ENCODE measurements at places on chromosomes 6 and 20.

GRCh38 chr20:16175322-16175961 is 397.8 kb downstream of the KIF16B start:
- no peak for DNase-seq

- DNase-seq, result no peak
Observed at GRCh38 chr6:148414836-148415235, 72.2 kb downstream of the SASH1 start.

DNA sequence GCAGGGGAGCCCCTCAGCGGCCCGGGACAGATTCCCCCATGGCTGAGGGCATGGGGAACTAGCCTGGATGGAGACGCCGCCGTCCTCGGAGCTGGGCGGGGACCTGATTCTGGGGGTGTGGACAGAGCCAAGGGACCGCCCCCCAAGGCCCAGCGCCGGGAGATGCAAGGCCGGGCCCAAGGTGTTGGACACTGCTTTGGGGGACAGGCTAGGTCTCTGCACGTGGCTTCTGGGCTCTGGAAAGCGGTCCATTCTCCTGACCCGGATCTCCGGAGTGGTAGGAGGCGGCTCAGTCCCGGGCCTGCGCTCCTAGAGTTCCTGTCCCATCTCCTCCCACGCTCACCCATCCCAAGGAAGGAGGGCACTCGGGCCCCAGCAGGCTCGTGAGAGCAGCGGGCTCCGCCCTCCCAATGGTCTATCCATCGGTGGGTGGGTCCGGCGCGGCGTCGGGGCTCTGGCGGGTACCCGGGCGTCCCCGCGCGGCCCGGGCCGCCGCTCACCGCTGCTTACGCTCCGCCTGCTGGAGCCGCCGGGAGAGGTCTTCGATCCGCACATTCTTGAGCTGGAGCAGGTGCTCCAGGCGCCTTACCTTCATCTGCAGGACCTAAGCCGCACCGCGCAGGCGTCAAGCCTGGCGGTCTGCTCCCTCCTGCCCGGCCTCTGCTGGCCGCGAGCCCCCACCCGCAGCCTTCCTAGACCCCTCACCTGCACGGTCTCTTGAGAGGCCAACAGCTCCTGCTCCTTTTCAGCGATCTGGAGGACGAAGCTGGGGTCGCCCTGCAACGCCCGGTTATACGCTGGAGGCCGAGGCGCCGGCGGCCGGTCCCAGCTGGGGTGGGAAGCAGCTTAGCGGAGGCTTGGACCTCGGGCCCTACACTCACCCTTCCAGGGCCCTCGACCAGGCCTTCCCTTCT is 3.3 kb downstream of the SPEF1 start:
- no peak for DNase-seq

DNA sequence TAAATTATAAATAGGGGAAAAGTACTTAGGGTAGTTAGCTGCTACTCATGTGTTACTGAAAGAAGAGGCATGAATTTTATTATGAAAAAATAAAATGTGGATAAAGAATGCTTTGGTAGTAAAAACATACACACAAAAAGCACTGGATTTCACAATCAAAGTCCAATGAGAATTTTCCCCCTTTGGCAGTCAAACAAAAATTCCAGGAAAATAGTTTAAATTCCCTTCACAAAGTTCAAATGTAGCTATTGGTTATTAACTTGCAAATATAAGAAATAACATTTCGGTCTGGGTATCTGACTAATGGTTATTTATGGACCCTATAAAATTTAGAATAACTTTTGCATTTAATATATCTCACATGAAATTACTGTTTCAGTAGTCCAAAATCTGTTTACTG is 210.4 kb downstream of the FOXC1 start:
- DNase-seq, result no peak

DNA sequence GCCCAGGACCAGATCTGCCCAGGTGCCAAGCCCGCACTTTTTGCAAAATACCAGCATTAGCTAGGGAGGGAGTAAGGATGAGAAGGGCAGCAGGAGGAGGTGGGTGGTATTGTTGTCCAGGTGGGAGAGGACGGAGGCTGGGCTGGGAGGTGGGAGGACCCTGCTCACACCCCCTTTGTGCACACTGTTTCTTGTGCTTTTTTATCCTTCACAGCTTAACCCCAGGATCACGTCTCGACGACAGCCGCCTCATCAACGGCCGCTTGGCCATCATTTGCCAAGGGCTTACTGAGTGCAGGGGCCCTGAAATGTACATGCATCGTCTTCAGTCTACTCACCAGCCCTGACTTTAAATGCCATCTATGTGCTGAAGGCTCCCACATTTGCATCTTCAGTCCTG is 12.1 kb upstream of the TGM2 start:
- DNase-seq, result no peak

DNA sequence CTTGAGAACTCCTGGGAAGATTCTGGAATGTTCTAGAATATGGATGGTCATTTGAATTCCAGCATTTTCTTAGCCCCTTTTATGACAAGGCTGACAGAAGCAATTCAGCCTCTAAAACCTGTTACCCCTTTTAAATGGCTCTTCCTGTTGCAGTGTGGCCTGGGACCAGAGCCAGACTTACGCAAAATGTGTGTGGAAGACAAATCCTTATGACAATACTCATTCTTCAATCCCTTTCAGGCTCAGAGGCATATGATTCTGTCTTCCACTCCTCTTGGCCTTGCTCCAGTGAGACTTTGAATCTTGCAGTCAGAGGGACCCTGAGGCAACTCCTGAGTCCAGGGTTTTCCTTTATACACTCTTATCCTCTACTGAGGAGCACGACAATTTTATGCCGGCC is 287.0 kb downstream of the CLIC5 start:
- DNase-seq, result no peak

GRCh38 chr6:55250400-55250799 is 76.1 kb downstream of the HCRTR2 start:
- no peak for DNase-seq

- DNase-seq, result no peak
Observed at GRCh38 chr6:27478141-27478705, 5.3 kb upstream of the ZNF184 start.

DNA sequence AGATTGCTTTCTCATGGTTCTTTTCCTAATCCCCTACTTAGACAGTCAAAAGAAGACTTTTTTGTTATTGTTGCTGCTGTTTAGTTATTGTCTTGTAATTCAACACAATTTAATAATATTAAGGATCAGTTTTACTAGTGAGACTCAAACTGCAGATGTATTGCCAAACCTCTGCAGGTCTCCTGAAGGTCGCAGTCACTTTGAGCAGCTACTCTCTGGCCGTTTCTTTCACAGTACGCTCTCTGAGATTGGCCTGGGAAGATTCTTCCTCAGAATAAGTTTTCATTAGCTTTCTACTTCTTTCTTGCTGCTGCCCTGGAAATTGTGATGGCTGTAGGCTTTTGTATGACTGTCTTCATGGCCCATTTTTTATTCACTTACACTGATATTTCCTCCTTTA is 930.8 kb downstream of the QKI start:
- DNase-seq, result no peak

DNA sequence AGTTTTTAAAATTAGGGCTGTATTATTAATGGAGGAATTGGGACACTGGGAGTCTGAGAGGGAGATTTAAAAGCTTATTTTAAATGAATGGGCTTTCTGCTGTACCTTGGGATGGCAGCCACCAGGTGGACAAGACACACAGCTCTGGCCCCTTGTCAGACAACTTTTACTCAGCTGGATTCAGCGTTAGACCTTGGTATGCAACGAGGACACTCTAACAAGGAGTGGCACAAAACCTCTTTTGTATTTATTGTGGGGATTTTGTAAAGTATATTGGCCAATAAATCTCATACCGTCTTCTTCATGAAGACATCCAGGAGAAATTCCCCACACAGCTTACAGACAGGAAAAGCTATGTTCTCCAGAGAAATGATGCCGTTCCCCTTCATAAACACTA is 105.7 kb downstream of the LCA5 start:
- DNase-seq, result no peak

DNA sequence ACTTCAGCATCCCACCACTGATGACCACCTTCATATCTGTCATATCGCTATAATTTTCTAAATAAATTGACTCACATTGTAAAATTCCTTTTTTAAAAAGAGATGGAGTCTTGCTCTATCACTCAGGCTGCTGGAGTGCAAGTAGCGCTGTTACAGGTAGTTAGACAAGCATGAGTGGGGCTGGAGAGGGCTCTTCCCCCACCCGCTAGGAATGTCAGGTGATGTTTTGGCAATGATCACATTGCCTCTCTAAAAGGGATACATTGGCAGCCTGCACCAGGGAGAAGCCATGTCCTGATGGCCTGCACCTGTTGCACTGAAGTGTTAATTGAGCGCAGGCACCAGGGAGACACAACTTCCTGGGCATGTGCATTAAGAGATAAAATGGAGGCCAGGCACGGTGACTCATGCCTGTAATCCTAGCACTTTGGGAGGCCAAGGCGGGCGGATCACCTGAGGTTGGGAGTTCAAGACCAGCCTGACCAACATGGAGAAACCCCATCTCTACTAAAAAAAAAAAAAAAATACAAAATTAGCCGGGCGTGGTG is 16.9 kb upstream of the SLC22A16 start:
- DNase-seq, result no peak

- no peak for DNase-seq
Observed at GRCh38 chr6:163446549-163446948, 32.0 kb downstream of the QKI start.

GRCh38 chr20:34473262-34473883 is 42.8 kb upstream of the DYNLRB1 start:
- DNase-seq, result no peak

- DNase-seq, result no peak
Observed at GRCh38 chr20:46232539-46232938, 75.8 kb downstream of the CDH22 start.

DNA sequence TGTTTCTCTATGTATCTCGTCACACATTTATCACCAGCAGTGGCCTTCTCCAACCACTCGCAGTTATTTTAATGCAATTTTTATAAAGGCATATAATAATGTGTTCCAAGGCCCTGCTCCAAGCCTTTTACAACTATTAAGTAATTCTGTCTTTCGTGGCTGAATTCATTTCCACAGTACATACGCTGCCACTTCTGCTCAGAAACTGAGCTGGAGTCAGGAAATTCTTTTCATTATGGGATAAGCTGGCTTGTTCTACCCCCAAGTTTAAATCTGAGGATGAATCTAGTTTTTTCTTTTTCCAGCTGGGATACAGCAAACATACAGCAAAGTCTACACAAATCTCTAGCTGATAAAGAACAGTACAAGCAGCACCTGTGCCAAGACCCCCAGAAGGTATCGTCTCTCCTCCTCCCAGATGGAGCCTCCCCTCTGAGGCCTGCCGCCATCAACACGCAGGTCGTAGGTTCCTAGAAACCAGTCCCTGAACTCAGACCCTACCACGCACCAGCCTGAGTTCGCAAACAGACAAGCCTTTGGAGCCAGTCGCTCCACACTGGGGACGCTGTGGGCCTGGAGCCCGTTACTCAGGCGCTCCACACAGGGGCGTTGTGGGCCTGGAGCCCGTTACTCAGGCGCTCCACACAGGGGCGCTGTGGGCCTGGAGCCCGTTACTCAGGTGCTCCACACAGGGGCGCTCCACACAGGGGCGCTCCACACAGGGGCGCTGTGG is 263.5 kb downstream of the THBS2 start:
- no peak for DNase-seq

DNA sequence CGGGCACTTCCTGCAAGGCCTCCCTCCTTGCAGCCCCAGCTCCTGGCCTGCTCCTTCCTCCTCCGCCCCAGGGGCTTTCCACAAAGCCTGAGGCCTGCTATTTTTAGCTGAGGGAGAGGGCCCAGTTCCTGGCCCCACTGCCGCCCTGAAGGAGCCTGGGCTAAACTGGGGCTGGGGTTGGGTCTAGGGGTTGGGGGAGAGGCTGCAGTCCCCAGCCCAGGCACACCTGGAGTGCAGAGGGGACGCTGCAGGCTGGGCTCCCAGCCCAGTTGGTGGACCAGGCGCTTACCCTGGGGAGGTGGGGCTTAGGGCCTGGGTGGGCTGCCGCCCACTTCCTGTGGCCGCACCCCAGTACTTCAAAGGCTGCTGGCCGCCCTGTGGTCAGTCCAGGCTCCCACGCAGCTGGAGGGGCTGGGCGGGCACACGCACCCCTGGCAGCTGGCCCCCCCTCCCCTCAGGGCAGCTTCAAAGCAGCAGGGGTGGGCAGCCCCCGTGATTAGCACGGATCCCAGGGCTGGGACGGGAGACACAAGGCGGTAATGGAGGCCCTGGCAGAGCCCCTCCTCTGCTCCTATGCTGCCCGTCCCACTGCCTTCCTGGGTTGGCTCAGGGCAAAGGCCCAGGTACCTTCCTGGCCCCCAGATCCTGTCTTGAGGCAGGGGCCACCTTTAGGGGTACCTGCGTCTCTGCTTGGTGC is 7.1 kb upstream of the ABHD16B start:
- DNase-seq, result no peak

DNA sequence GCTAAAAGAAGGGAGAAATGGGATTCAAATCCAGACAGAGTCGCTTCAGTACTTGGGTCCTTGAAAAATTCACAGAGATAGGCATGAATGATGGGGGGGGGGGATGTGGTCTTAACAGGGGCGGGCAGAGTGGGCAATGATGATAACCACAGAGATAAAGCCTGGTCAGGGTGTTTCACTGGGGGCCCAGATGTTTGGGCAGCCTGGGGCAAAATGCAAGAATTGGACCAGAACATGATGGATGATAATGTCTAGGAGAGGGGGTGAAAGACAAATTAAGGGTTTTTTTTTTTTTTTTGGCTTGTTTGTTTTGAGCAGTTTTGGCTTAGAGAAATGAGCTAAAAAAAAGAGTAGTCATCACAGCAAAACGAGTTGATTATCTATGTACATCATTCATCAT is 57.4 kb downstream of the LAMP5 start:
- no peak for DNase-seq

Data from activated CD8-positive, alpha-beta memory T cell treated with anti-CD3 and anti-CD28 coated beads for 48 hours (primary cell).